ENCODE measurements at places on chromosomes 2 and 18.

DNA sequence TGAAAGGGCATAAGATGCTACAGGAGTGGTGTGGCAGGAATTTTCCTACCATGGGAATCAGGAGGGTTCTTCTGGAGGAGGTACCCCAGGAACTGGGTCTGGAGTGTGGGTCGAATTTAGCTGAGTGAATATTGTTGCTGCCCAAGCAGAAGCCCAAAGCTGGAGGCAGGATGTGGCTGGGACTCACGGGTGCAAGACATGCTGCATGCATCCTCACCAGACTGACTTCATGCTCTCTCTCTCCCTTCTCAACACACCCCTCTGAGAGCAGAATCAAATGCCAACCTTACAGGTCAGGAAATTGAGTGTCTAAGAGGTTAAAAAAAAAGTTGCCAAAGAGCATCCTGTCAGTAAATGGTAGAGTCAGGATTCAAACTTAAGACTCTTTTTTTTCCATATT, 78.8 kb upstream of the TTC39C start:
- DNase-seq: no peak

- no peak for DNase-seq
Measured at GRCh38 chr18:65671621-65672415, 79.0 kb upstream of the CDH7 start.

GRCh38 chr2:159976527-159977160, 85.8 kb downstream of the PLA2R1 start:
- no peak for DNase-seq

DNA sequence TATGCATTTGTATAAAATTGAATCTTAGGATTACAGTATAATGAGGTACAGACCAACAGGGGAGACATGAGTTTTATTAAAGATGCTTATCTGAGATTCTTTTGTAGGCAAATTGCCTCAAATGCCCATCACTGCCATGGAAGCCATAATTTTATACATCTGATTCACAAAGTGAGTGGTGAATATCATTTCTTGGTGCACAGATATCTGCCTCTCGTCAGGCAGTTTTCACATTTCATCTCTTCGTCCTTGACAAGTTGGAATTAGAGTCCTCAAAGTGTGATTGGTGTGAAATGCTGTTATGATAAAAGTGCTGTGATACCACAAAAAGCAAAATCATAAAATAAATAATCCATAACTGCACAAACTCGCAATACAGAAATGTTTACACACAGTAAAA, 1602.8 kb upstream of the DDX18 start:
- no peak for DNase-seq

GRCh38 chr2:213172641-213173040, 21.2 kb upstream of the IKZF2 start:
- DNase-seq: no peak

DNA sequence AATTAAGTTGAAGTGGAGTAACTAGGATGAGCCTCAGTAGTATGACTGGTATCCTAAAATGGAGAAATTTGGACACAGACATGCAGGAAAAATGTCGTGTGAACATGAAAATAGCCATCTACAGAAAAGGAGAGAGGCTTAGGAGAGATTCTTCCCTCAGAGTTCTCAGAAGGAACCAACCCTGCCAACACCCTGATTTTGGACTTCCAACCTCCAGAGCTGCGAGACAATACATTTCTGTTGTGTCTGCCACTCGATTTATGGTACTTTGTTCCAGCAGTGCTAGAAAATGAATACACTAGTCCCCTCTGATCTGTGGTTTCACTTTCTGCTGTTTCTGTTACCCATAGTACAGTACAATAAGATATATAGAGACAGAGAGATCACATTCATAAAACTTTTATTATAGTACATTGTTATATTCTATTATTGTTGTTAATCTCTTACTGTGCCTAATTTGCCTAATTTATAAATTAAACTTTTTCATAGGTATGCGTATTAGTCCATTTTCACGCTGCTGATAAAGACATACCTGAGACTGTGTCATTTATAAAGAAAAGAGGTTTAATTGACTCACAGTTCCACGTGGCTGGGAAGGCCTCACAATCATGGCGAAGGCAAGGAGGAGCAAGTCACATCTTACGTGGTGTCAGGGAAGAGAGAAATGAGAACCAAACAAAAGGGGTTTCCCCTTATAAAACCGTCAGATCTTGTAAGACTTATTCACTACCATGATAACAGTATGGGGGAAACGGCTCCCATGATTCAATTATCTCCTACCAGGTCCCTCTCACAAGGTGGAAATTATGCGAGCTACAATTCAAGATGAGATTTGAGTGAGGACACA, 41.3 kb downstream of the PLEKHA3 start:
- DNase-seq: no peak

DNA sequence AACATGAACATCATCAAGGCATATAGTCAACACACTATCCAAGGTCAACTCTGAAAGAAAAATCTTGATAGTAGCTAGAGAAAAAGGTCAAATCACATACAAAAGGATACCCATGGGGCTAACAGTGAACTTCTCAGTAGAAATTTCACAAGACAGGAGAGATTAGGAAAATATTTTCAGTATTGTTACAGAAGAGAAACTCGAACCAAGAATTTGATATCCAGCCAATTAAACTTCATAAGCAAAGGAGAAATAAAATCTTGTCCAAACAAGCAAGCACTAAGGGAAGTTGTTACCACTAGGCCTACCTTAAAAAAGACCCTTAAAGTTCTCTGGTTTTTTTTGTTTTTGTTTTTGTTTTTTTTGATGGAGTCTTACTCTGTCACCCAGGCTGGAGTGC, 242.5 kb downstream of the EXOC6B start:
- peak; percentile 62 for DNase-seq
